Activated CD4-positive, alpha-beta T cell treated with anti-CD3 and anti-CD28 coated beads, Interleukin-2, amount 10 ng/mL, durations not matched to agents 24 days and 14 days (primary cell): ENCODE measurements at places on chromosomes 4 and X. TPM values are rescaled to one million over a fixed set of nuclear protein-coding genes. Genes with fewer than 3 reads are reported as not detected.

- no peak for DNase-seq
These were observed 73.9 kb upstream of the DIPK2B start for GRCh38 chrX:45274576-45274975.

GRCh38 chr4:159097785-159098184 is 5.1 kb upstream of the RAPGEF2 start:
- DNase-seq, result no peak

- no peak for DNase-seq
These were observed 36.3 kb downstream of the PRDM5 start for GRCh38 chr4:120886191-120886590.

PPEF2 gene
- total RNA-seq, result 0.23 TPM in 1 of 2 replicates, not detected in the other

GRCh38 chrX:40107291-40108161 is 9.8 kb upstream of the BCOR start:
- DNase-seq, result peak; percentile 63

- no peak for DNase-seq
These were observed 101.8 kb downstream of the HMX1 start for GRCh38 chr4:8769645-8770517.
